Muscle of leg (tissue), 16 donors: ENCODE measurements at places on chromosomes 6 and 20. TPM values are rescaled to one million over a fixed set of nuclear protein-coding genes. Genes with fewer than 3 reads are reported as not detected.

The FOXC1 gene
- polyA plus RNA-seq = 2.4 TPM

The EPHA7 gene
- polyA plus RNA-seq = 12.1 TPM

The DEFB125 gene
- not detected for polyA plus RNA-seq

The GABRR1 gene
- polyA plus RNA-seq = 0.80 TPM

The SLC26A8 gene
- 0.27 TPM for polyA plus RNA-seq

The APCDD1L gene
- 3.4 TPM for polyA plus RNA-seq

The STMN3 gene
- polyA plus RNA-seq = 20.3 TPM

DNA sequence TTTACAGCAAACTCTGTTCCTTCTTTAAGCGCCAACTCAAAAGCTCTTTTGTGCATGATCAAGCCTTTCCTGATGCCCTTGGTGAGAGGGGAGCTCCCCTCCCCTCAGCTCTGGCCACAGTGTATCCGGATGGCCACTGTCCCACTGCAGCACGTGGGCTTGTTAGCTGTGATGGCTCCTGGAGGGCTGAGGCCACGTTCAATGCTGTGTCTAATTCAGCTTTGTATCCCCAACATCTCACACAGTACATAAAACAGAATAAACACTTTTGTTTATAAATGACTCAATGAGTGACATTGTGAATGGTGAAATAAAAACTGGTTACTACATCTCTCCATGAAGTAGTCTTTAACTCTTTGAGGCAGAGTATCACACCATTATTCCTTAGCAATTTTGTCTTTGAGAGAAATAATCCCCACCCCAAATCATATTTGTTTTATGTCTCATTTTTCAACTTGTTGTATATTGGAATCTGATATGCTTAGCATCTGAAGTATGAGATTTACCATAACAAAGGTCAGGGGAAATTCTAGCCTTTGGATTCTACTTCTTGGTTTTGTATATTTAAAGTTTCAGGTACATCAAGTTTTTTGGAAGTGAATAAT lies 44.5 kb downstream of the EDN1 start:
- no peak for DNase-seq

GRCh38 chr6:106997392-106998158 lies 23.0 kb upstream of the CD24 start:
- DNase-seq = peak; percentile 50

GRCh38 chr6:128554302-128554701 lies 33.9 kb upstream of the PTPRK start:
- peak; percentile 10 for DNase-seq

DNA sequence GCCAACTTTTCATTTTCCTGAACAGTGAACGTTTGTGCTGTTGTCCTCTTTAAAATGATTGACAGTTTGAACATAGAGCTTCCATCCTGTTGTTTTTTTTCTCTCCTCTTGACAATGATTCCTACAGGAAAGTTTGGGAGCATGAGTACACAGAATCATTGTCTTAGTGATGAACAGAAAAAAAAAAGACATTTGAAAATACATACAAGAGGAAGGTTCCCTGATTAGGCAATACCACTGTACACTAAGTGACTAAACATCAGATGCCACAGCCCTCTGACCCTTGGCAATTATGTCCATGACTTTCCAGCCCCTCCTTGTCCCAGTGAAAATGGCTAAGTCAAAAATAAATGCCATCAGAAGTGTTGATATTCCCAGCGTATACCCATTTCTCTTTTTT lies 71.5 kb downstream of the RTN4IP1 start:
- no peak for DNase-seq

- DNase-seq = peak; percentile 99
Measured at GRCh38 chr20:50655311-50655880, 35.9 kb downstream of the RIPOR3 start.

DNA sequence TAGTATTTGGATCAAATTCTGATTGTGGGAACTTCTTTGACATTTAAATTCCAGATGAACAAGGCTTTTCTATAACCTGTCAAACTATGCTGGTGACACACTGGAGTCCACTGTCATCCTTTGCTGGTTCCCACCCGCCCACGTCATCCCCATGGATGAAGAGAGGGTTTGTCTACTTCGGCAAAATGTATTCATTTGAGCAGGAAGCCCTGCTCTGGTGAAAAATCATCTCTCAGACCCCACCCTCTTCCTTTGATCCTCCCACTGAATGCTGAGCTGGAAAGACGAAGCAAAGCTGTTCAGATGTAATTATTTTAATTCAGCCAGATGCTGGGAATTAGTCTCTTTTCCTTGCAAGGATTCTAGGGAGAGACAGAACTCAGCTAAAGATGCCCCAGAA lies 50.5 kb downstream of the CPNE5 start:
- peak; percentile 33 for DNase-seq

DNA sequence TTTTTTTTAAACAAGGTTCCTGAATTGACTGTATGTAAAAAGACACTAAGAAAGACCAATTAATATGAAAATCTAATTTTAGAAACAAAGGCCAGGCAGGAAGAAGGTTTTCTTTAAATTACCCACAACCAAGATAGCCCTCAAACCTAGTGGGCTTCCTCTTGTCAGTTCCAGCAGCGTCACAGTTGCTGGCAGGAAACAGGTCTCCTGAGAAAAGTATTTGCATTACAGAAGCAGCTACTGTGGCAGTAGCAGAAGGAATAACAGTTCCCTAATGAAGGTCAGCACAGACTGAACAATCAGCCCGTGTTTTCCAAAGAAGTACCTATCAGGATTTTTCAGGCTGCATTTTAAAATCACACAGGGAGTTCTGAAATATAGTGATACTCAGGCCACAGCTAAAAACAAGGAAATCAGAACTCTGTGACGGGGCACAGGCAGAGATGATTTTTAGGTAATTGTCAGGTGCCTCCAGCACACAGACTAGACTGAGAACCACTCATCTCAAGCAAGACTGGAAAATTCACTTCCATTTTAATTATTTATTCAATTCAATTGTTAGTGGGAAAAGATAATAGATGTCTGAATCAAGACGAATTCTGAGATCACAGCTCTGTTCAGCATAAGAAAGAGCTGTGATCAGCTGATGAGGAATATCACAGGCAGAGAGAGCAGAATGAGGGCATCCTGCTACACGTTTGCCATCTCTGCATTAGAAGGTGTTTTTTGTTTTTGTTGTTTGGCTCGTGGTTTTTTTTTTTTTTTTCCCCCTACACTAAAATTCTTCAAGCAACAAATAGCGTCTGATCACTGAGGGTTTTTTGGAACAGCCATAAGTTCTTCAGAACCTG lies 230.5 kb upstream of the KHDRBS2 start:
- DNase-seq = peak; percentile 1

GRCh38 chr6:30834646-30835045 lies 49.7 kb upstream of the DDR1 start:
- no peak for DNase-seq

- DNase-seq = no peak
Measured at GRCh38 chr6:109237077-109237985, 142.0 kb downstream of the CEP57L1 start.

- no peak for DNase-seq
Measured at GRCh38 chr6:84065693-84066290, 32.2 kb downstream of the MRAP2 start.

DNA sequence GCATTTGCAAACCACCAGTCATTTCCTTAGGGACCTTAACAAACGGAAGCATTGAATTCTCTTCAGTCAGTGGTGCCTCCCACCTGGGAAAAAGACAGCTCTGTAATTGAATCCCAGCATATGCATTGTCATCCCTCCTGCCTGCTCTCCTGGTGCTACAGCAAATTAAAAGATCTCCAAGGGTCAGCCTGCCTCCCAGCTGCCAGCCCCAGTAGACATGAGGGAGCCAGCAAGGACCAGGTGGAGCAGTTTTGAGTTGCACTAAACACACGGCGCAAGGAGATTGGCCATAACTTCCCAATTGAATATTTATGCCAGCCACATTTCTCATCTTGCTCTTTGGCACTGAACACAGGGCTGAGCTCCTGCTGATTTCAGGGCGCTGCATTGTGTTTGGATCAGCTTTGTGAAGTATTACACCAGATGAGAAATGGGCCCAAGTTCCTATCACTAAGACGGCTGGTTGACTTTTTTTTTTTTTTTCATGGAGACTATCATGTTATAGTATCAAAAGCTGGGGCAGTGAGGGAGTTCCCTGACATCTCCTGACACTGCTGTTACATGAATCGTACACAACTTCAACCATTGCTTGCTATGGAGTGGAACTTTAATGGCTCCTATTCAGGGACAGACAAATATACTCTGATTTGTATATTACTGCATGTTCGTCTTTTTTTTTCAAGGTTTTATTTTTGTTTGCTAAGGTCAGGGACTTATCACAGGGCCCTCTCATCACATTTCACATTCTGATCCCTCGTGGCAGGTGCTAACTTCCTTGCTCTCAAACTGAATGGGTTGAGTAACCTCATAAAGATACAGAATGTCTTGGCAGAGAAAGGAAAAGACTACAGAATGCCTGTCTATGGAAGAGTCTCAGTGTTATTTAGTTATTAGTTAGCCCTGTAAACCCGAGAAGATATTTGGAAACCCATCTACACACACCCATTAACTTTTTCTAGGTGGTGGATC lies 191.1 kb downstream of the EYA4 start:
- peak; percentile 66 for DNase-seq

DNA sequence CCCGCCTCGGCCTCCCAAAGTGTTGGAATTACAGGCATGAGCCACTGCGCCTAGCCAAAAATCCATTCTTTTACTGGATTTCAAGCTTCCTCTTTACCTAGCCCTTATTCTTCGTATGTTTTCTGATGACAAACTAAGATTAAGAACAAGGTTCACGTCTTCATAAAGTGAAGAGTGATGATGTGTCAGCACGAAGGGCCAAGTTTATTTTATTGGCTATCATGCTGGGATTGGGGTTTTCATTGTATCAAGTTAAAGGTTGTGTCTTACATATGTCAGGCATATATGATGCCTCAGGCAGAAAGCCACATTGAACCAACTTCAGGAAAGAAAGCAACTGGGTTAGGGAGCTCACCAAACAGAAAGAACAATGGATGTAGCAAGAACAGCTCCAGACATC lies 19.7 kb upstream of the SLC17A3 start:
- no peak for DNase-seq

DNA sequence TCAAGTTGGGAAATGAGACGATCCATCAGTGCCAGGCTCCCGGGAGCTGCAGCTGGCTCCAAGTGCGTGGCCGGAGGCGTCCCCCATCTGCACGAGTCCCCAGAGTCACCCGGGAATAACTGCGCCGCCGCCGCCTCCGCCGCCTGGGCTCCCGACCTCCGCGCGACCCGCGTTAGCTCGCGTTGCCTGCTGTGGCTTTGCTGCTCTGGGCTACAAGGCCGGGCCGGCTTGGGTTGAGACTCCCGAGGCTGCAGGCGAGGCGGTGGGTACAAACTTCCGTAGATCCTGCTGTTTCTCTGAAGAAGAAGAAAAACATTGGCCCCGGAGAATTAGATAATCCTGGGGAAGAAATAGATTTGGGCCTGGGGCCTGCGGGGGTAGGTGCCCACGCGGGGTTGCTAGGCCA lies 7.4 kb upstream of the LAMP5 start:
- DNase-seq = no peak

- no peak for DNase-seq
Measured at GRCh38 chr20:43917380-43917779, 2.7 kb downstream of the TOX2 start.

DNA sequence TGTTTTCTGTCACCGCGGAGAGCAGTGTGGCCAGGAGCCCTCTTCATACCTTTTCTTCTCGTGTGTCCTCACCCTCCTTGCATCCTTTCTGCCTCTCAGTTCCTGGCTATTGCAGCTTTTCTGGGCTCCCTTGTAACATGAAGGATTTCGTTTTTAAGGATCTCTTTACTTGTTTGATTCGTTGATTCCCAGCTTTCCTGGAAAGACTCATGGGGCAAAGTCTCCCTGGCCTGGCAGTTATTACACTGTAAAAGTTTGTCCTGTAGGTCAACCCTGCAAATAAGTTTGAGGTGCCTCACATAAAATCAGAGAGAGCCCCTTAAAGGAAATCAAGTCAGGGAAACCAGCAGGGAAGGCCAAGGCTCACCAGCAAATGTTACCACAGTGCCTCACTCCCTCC lies 70.1 kb downstream of the ISM1 start:
- DNase-seq = no peak
